Stimulated activated CD4-positive, alpha-beta T cell treated with anti-CD3 and anti-CD28 coated beads, Interleukin-1b, Interleukin-23, amount 100 ng/mL, for 4 hours (primary cell): ENCODE measurements at places on chromosomes 13 and 19.
A peak's percentile ranks its signal among the peaks of the same experiment; 100 is the strongest.

DNA sequence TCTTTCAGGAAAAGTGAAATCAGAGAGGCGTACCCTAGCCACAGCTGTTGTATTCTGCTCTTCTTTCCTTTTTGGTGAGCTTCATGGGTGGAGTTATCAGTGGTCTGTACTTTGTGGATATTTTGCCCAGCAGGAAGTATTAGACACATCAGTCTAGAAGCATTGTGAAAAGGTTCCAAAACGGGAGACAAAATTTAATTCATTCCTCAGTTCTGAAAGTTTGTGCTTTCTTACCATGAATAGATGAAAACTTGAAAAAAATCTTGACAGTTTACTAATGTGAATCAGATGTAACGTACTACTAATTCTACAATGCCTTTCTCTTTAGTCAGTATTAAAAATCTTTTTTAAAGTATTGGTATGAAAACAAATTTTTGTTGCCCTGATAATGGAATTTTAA lies 116.8 kb downstream of the DNAJC3 start:
- no peak for DNase-seq

DNA sequence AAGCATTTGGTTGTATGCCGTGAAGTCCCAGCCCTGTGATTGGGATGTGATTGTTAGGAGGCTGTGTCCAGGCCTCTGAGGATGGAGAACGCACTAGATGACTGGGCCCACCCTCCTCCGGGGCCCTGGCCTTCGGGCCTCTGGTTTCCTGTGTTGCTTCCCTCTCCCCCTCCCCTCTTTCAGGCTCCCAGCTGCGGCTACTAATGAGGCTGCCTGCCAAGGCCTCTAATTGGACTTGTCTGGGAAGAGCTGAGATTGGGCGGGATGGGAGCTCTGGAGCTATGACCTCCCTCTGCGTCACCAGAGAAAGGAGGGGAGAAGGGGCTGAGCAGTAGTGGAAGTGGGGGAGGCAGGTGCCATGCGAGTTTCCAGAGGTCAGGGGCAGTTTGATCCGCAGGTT lies 9.9 kb downstream of the PTH2 start:
- no peak for DNase-seq

DNA sequence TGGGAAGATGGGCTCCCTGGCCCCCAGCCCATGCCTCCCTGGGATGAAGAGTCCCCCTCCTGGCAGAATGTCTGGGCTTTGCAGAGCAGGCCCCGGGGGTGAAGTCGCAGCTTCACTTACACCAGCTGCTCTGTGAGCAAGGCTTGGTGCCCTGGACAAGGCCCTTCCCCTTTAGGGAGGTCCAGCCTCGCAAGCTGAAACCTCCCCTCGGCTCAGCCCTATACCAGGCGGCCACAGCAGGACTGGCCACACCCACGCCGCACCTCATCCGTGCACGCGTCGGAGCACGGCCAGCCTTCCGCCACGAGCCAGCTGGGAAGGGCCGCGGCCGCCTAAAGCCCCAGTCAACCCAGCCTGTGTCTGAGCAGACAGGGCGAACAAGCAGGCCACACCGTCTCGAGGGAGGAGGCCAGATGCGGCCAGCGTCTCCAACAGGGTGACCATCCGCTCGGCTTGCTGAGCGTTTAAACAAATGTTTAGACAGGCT lies 83.2 kb upstream of the MCF2L start:
- no peak for DNase-seq

DNA sequence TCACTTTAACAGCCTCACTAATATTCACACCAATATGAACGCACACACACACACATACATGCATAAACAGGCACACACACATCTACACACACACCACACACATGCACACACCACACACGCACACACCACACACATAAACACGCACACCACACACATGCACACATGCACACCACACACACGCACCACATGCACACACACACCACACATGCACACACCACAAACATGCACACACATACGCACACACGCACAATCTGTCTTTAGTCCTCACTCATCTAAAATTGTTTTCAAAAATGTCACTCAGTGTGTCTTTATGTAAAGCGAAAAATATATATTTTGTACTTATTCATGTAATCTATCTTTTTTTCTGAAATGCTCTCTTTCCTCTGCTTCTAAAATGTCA lies 158.1 kb upstream of the SGCG start:
- no peak for DNase-seq

DNA sequence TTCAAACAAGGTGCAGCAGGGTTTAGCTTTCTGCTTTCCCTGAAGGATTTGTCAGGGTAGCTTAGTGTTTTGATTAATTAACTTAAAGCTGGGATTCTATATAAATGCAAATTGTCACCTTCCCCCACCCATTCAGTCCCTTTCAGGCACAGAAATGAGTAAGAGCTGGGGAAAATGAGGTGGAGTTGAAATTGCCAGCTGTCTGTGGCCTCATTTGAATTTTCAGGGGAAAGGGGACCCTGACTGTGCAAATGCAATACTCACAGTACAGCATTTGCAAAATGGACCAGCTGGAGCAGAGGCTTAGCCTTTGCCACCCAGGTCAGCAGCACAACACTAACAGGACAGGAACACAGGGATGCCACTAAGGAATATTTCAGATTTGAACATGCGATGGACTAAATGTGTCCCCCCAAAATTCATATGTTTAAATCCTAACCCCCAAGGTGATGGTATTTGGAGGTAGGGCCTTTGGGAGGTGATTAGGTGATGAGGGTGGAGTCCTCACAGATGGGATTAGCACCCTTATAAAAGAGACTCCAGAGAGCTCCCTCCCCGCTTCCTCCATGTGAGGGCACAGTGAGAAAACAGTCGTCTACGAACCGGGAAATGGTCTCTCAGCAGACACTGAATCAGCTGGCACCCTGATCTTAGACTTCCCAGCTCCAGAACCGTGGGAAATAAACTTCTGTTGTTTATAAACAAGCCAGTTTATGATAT lies 59.5 kb upstream of the CYSLTR2 start:
- DNase-seq: no peak

DNA sequence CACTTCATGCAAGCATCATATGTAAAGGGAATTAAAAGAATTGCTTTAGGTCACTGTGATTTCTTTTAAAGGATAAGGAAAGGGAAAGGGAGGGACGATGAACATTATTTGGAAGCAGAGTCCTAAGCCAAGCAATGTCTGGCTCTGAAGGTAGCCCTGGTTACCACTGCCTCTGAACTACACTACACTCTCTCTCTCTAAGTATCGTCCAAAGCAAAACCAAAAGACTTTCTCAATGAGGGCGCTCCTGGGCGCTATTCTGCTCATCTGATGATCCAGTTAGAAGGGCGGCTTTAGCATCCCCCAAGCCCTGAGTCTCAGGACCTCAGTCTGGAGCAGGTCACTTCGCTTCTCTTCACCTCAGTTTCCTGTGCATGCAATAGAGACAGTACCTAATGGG lies 26.2 kb downstream of the FOXO1 start:
- DNase-seq: no peak

- DNase-seq: no peak
These were observed 55.5 kb downstream of the CYSLTR2 start for GRCh38 chr13:48709213-48709612.

- DNase-seq: no peak
These were observed 432 bp downstream of the ZNF611 start for GRCh38 chr19:52734331-52734892.

DNA sequence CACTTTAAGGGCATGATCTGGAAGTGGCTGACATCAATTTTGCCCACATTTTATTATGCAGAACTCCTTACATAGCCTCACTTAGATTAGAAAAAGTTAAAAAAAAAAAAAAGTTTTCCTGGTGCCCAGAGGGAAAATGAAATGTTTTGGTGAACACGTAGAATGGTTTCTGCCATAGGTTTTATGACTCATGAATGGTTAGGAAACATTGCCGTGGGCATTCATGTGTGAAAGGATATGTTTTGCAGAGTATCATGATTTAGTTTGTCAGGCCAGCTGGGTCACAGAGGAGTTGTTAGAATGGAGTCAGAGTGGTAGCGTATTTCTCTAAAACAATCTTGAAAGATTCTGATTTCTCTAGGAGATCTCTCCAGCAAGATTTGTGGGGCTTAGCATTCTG lies 133.8 kb downstream of the MRPL57 start:
- DNase-seq: no peak

DNA sequence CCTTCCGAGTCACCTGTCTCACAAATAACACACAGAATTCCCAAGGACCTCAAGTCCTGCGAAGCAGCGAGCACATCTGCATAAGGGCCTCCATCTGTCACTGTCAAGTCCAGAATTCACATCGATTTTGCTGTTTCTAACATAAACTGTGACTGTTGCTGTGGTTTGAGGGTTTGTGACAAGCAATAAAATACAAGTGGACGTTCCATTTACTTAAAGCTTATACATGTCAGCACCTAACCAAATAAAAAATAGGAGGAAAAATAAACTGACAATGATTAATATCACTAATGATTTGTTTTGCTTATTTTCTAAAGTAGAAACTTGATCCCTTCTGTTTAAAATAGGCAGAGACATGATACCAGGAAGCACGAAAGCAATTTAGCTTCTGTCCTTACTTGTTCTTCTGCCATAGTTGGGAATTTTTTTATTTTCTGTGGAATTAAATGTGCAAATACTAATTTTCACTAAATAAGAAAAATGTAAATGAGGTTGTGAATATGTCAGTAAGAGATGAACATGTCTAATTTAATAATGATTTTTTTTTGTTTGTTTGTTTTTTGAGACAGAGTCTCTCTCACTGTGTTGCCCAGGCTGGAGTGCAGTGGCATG lies 279.1 kb downstream of the FGF9 start:
- no peak for DNase-seq

GRCh38 chr13:113816946-113817859 lies 46.7 kb downstream of the GAS6 start:
- peak; percentile 79 for DNase-seq

DNA sequence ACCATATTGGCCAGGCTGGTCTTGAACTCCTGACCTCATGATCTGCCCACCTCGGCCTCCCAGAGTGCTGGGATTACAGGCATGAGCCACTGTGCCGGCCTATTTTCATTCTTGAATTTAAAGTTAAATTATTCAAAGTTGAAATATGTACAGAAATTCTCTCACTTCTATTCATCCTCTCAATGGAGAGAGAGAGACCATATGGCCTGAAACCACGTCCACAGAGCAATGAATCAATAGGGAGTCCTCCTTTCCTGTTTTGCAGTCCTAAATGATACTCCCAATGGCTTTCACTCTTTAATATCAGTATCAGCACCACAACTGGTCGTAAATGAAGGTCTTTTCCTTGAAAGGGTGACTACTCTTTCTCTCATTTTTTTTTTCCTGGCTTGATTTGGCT lies 30.5 kb upstream of the KCTD4 start:
- no peak for DNase-seq

- no peak for DNase-seq
These were observed 3.5 kb downstream of the MPV17L2 start for GRCh38 chr19:18196511-18196845.

DNA sequence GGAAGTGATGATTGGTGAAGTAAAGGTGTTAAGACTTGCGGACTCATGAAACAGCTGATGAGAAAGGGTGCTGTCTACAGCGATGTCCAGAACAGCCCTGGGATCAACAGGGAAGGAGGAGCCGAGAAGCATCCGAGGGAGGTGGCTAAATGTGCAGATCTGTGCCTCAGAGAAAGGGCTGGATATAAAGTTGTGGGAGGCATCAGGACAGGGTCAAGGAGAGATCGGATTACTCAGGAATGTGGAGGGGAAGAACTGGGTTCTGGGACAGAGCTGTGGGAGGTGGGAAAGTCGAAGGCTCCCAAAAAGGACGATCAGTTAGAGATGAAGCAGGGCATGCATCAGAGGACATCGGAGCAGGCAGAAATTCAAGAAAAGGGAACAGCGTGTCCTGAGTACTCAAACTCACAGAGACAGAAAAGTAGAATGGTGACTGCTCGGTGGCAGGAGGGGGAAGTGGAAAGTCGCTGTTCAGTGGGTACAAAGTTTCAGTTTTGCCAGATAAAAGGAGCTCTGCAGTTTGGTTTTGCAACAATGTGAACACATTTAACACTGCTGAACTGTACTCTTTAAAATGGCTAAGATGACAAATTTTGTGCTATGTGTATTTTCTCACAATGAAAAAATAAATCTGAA lies 1.9 kb downstream of the SIGLEC14 start:
- no peak for DNase-seq

DNA sequence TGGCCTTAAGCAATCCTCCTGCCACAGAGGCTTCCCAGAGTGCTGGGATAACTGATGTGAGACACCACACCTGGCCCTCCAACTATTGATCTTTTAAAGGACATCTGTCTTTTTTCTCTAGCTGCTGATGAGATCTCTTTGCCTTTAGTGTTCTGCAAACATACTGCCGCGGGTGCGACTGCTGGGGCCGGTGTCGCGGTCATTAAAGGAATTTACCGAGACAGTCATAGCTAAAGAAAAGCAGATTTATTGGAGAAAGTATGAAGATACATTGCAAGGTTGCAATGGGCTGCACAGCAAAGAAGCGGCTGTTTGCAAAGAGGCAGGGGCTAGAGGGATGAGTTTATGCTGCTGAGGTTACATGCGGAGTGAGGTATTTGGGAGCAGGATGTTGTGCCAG lies 31.2 kb upstream of the LRRC4B start:
- DNase-seq: no peak

DNA sequence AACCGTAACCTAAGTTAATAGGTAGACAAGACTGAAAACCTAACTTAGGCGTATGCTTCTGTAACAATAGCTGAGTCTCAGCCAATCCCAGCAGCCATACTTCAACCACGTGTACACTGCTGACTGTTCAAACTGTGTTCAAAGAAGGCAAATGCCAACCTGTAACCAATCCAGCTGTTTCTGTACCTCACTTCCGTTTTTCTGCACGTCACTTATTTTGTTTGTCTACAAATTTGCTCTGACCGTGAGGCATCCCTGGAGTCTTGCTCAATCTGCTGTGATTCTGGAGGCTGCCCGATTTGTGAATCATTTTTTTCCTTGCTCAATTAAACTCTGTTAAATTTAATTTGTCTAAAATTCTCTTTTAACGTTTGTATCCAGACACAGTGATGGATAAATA lies 59.2 kb downstream of the EDNRB start:
- DNase-seq: no peak

DNA sequence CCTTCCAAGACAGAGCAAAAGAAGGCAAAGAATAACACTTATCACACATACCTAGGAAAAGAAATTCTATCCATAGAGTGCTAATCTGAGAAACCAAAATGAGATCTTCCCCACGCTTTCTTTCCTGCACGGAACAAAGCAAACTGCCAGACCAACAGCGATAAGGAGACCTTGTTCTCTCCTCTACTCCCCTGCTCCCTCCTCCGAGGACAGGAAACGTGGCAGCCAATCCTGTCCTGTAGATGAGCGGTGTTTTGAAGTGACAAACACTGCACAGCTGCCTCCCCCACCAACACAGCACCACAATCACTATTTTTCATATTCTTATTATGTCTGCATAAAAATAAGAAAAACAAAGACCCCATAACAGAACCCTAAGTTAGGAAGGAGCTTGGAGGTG lies 113.9 kb upstream of the IRS2 start:
- DNase-seq: no peak

- no peak for DNase-seq
These were observed 47.7 kb upstream of the ATP12A start for GRCh38 chr13:24632382-24633121.

GRCh38 chr13:106573868-106574267 lies 5.9 kb upstream of the ARGLU1 start:
- no peak for DNase-seq
